ENCODE measurements at places on chromosomes 3 and 15.
A peak's percentile ranks its signal among the peaks of the same experiment; 100 is the strongest.

DNA sequence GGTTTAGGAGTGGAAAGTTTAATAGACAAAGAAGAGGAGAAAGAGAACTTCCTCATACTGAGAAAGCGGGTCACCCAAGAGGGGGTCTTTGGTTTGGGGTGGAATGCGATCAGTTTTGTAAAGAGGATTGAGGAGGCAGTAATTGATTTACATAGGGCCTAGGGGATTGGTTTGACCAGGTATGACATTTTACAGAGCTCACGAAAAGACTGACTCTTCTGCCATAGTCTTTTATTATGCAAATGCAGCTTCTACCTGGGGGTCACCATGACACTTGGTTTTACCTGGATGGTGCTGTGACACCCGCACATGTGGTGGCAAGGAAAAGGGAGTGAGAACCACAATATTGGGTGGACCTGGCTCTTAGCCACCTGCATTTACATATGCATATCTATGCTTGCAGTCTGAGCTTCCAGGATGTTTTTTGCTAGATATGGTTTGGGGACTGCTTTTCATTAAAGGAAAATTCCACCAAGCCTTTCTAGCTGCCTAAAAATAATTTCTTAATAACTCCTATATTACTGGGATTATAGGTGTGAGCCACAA, 6.9 kb upstream of the NME9 start:
- DNase-seq = no peak

DNA sequence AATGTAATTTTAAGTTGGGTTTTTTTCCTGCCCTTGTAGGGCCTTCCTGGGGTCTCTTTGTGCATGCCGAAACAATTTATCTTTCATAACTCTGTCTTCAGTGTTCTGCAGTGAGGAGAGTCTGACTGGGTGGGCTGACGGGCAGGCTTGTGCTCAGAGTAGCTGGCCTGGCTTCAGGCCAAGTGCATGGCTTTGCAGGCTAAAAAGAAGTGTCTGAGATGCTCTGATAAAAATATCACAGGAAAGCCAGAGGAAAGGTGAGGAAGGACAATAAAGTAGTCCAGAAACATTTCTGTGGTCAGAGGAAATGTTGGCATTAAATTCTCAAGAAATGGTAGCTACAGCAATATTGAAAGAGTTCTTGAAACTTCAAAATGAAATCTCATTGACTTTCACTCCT, 25.5 kb downstream of the ST3GAL6 start:
- DNase-seq = peak; percentile 27

- peak; percentile 74 for DNase-seq
Observed at GRCh38 chr3:40299721-40300335, 9.7 kb upstream of the EIF1B start.

DNA sequence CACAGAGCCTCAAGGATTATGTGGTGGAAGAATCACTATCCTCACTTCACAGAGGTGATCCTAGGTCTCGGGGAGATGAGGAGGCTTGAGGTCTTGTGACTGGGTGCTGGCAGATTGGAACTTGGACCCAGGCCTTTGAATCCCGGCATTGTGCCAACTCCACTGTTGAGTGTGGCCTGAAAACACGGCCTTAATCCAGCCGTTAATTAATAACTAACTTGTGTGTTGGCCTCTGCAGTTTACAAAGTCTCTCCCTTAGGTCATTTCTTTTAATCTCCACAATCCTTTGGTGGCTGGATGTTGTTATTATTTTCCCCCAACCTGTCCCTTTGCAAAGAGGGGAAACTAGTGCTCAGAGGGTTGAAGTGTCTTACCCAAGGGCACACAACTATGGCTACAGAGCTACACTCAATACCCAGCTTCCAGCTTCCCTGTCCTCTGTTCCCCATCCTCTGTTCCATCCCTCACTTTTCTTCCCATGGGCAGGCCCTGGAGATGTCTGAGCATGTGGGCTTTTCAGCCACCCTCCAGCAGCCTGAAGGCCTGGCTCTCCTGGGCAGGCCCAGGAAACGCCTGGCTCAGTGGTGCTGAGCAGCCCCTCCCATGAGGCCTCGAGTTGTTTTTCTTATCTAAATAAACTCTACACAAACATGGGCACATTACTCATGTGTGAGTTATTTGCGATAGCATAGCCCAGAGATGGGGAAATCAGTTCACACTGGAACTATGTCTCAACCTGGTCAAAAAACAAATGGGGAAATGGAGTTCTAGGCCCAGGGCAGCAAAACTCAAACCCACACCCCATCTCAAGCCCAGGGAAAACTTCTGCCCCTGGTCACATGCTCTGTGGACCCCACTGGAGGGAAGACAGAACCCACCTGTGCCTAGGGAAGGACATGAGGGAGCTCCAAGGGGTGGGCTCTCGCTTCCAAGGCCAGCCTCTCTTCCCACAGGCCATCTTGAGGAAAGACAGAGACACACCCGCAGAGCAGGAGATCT, 16.8 kb upstream of the SMAD3 start:
- DNase-seq = peak; percentile 53

- no peak for DNase-seq
Observed at GRCh38 chr3:49593041-49593440, 38.8 kb downstream of the BSN start.

GRCh38 chr3:98035208-98035607, at the start of gene GABRR3:
Gene GABRR3 (minus strand): TSS chr3:98035315. CDS start chr3:98034987, 328 bp downstream.
- DNase-seq = no peak

GRCh38 chr3:37024092-37024491, 30.8 kb downstream of the MLH1 start:
- peak; percentile 49 for DNase-seq

DNA sequence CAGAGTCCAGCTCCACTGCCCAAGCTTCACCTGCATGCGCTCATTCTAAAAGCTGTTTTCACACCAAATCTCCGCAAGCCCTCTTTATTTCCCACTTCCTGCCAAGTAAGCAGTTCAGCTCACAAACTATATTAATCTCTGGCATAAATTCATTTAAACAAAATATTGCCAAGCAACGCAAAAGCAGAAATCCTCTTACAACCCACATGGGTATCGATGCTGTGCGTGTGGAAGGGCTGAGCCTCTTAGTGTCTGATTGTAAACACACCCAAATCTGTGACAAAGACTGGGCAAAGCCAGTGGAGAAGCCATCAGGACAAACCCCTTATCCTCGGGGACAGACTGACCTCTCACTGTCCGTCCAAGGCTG, 124.3 kb upstream of the ATP2B2 start:
- DNase-seq = no peak

DNA sequence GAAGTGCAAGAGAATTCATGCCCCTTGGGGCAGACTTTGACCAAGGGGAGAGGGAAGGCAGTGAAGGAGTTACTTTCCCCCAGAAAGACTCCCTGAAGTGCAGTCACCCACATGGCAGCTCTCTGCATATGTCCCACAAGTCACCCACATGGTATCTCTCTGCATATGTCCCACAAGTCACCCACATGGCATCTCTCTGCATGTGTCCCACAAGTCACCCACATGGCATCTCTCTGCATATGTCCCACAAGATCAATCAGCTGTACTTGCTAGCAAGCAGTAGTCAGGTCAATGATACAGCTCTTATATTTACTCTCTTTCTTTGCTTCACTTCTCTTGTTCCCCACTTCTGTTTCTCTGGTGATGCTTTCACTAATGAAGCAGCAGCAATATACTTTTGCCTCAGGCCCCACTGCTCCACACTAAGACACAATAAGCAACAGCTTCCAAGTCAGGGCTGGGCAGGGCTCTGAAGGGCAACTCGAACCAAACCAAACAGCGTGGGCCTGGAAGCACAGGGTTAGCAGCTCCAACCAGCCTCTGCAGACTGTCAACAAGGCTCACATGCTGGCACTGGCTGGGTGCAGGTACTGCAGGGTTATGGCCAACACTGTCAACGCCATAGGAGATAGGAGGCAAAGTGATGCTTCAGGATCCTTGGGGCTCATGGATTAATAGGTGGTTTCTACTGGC, 46.7 kb downstream of the THBS1 start:
- DNase-seq = no peak

GRCh38 chr3:107943786-107944523, 146.9 kb downstream of the CD47 start:
- DNase-seq = no peak

DNA sequence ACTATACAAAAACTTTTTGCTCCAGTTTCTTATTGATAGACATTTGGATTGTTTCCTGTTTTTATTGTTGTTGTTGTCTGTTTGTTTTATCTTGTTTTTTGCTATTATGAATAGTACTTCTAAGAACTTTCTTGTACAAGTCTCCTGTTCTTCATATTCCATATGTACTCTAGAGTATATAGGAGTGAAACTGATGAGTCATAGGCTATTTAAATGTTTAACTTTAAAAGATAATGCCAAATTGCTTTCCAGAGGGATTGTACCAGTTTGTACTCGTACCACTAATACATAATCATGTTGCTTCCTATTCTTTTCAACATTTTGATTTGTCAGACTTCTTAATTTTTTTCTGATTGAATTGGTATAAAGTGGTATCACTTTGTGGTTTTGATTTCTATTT, 19.6 kb downstream of the LRRC49 start:
- no peak for DNase-seq

GRCh38 chr3:113245761-113246161, 34.4 kb downstream of the BOC start:
- DNase-seq = no peak

DNA sequence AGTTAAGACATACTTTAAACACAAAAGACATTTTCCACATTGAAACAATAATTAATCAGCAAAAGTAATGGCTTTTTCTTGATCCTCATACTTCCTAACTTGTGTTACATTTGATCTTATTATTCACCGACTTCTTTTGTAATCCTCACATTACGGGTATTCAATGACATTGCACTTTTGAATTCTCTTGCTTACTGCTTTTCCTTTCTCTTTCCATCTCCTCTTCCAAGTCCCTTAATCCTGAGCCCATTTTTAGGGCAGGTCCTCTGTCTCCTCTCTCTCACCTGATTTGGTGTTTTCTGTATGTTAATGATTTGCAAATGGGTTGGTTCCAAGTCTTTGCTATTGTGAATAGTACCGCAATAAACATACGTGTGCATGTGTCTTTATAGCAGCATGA, 48.5 kb upstream of the RAP2B start:
- DNase-seq = no peak

DNA sequence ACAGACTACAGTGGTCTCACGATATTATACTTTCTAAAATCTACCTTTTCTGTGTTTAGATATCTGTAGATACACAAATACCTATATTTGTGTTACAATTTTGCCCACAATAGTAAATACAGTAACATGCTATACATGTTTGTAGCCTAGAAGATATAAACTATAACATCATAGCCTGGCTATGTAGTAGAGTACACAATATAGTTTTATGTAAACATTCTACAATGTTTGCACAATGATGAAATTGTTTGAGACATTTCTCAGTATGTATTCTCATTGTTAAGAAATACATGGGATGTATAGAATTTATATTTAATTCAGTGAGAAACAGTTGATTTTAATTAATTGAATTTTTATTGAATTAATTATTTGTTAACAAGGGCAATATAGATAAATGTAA, 1367.0 kb downstream of the OTOL1 start:
- DNase-seq = no peak

- DNase-seq = no peak
Observed at GRCh38 chr3:189702066-189702646, 71.0 kb downstream of the TP63 start.

GRCh38 chr15:99509686-99510461, 55.9 kb upstream of the MEF2A start:
- peak; percentile 20 for DNase-seq

- no peak for DNase-seq
Observed at GRCh38 chr15:77603611-77604336, 28.9 kb downstream of the LINGO1 start.

GRCh38 chr3:189724356-189724755, 93.2 kb downstream of the TP63 start:
- DNase-seq = no peak

DNA sequence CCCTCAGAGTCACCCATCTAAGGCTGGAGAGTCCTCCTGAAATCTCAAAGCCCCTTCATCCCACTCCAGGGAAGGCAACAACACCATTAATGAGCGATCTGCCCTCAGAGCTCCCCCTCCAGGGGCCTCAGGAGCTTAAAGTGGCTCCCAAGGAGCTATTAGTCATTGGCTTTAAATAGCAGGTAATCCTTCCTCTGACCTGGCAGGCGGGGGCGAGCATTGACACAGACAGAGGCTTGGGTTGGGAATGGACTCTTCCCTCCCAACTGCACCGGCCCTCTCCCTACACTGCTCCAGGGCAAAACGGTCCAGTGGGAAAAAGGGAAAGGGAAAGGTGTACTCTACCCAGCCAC, 1.4 kb downstream of the MFGE8 start:
- no peak for DNase-seq

GRCh38 chr15:66661432-66662096, 40.5 kb upstream of the SMAD6 start:
- DNase-seq = peak; percentile 65

DNA sequence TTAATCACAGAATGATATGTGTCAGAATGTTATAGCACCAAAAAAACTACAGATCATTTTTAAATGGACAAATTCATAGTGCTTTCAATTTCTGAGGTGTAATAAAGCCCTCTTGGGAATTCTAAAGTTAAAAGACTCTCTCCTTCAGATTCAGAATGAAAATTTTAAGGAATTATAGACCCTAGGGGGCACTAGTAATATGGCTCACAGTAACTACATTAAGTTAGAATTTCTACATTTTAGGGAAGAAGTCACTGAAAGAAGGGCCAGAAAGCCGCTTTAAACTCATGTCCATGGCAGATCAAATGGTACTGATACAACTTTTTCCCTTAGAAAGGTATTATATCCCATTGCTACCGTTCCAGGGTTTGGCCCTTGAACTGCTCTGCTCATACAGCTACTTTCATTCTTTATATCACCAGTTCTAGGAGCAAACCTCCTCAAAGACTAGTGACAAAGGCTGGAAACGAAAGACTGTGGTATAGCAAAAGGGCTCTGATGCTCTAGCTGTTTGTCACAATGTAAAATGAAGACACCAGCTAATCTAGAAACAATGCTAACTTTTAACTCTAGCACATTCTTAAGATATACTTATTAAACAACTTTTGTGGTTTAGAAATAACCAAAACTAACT, 18.1 kb downstream of the DAZL start:
- DNase-seq = no peak

DNA sequence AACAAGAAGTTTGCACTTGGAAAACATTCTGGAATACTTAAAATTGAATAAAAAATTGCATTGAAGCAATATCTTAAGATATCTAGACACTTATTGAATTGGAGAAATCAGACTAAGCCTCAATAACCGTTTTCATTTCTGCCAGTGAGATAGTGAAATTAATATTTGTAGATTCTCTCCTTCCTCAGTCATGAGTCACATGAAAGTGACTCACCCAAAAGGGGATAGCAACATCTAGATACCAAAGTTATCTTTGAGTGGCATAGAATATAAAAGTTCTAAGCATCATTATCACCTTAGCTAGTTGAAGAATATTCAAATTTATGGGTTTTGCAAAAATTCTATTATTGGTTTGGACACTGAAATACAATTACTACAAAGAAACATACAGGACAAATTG, 614.8 kb upstream of the ZNF717 start:
- DNase-seq = no peak

DNA sequence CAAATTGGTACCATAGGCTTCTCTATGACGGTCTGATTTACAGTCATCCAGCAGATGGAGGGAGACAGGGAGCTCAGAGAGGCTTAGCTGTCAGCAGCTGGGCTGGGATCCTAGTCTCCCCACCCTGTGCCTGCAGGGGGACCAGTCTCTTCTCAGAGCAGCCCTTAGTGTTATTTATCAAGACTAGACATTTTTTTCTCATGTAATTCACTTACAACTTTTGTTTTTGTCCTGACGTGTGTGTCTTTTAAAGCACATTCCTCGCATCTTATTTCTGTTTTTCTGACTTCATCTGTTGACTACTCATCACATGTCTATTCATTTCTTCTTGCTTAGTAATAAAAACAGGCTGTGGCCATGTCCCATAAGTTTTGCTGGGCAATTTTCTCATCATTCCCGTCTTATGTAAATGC, 116.1 kb downstream of the KLF13 start:
- peak; percentile 30 for DNase-seq

Measured in dermis blood vessel endothelial cell (primary cell).